Epithelial cell of proximal tubule (primary cell): ENCODE measurements at places on chromosomes 7 and 10. TPM values are rescaled to one million over a fixed set of nuclear protein-coding genes. Genes with fewer than 3 reads are reported as not detected.

DNA sequence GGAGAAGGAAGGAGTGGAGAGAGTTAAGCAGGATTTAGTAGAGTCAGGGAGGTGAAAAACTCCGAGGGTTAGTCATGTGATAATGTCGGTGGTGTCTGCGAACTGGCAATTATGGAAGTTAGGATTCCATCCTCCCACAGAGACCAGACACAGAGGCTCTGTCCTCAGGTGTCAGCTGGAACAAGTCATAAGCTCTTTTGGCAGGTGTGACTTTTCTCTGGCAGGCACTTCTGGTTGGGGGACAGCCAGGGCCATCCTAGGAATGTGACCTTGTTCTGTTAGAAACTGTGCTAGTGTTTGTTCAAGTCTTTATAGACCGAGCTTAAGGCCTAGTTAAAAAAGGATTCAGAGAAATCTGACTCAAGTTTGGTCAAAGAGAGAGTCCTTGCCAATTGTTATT, 371.0 kb downstream of the DPP6 start:
- DNase-seq, result no peak

DNA sequence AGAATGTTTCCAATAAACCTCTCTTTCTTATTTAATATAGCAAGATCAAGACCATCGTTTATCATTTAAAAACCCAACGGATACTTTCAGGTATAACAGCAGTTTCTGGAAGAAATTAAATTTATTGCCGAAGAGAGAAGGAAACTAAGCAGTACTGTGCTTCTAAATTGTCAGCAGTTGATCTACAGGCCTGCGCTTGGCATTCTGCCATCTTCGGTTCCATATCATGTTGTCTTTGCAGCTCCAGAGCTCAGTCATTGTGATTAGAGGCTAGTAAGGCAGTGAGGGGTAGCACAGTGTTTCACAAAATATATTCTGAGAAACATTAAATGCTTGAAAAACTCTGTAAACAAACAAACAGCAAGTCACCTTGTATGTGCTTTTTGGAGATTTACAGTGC, 301.3 kb downstream of the REEP3 start:
- DNase-seq, result no peak

GRCh38 chr10:88100281-88100680, 236.9 kb downstream of the PTEN start:
- DNase-seq, result no peak

GRCh38 chr10:87500646-87501048, 4.0 kb upstream of the MINPP1 start:
- DNase-seq, result no peak

DNA sequence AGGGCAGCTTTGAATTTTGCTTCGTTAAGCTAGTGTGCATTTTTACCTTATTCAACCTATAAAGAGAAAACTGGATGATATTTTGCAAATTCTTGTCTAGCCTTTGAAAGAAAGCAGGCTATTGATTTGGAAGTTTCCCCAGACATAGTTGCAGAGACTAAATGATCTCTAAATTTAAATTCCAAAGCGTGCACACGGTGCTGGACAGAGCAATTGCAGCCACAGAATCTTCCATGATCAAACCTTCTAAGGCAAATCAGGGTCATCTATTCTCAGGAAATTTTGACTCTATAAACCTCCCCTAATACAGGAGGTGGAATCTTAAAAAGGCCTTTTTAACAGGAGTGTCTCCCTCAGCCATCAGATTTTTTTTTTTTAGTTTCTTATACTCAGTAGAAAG, 159.9 kb downstream of the MDFIC start:
- DNase-seq, result no peak

DNA sequence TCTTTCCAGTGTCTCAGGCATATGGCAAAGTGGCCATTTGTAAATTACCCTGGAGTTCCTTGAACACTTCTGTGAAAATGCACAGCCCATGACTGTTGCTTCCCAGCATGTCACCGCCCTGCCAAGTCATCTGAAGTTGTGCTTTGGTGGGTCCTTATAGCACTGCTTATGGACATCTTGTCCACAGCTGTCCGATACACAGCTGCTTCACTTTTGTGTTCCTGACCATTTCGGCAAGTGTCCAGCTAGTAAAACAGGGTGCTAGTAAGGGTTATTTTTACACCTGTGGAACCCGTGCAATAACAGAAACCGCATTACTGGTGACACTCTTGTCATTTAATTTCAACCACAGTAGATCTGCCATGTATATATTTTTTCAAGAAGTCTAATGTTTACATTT, 29.7 kb downstream of the PIP4K2A start:
- no peak for DNase-seq

DNA sequence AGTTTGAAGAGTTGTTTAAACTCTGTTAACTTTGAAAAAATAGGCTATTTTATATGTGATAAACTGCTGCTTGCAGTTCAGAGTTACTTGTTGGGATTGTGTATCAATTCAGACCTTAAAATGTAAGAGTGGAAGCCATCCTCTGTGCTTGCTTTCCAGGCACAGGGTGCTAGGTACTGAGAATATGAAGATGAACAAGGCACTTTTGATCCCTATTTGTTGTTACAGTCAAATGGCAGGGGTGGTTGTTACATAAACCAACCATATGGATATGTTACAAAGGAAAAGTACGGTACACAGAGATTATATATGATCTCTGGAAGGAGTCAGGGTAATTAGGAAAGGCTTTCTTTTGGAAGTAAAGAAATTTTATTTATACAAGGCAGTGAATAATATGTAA, 63.8 kb downstream of the REEP3 start:
- DNase-seq, result no peak

DNA sequence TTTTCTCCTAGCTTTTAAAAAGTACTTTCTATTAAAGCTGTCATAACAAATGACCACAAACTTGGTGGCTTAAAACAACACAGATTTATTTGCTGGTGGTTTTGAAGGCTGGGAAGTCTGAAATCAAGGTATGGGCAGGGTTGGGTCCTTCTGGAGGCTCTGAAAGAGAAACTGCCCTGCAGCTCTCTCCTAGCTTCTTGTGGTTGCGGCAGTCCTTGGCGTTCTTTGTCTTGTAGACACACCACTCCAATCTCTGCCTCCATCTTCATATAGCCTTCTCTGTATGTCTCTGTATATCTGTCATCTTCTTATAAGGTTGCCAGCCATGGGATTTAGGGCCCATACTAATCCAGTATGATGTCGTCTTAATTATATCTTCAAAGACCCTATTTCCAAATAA, 79.4 kb upstream of the PRR15 start:
- no peak for DNase-seq

DNA sequence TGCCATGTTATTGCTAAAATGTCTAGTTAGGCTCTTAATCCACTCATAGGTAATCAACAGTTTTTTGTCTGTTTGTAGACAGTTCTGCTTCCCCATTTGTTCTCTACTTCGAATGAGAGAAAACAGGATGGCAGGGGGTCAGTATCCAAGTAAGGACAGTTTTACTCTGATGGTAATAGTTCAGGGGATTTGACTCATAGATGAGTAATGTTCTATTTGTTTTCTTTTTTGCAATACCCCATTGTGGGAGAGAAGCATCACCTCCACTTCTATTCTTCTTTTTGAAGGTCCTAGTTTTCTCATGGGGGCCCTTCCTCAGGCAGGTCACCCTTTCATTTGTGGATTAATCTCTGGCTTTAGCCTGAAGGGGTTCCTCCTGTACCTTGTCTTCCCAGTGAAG, 13.9 kb downstream of the PCLO start:
- no peak for DNase-seq

DNA sequence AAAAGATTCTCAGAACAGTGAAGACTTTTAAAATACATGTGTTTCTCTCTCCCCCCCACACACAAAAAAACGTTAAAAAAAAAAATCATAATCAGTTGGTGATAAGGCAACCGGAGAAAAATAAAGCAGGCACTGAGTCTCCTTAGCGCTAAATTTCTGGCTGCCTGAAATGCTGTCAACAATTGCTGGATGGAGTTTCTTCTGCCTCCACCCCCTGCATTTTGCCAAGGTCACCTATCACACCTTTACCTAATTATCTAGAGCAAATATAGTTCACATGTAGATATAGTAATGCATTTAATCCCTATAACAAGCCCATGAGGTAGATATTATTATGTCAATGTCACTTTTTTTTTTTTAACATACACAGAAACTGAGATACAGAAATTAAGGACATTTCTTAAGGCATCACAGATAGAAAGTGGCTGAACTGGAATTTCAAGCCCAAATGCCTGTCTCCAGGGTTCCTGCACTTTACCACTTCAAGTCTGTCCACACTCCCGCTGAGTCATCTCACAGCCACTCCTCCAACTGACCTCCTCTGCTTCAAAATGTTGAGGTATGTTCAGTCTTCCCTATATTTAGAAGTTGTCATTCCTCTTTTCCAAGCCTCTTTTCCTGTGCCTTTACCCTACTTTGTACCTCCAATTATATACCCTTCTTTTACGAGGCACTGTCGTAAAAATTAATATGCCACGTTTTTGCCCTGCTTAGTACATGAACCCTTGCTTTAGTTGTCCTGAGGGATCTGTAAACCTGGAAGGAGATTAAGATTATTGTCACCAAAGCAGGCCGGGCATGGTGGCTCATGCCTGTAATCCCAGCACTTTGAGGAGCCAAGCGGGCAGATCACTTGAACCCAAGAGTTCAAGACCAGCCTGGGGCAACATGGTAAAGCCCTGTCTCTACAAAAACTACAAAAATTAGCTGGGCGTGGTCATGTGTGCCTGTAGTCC, 72.8 kb upstream of the MPP7 start:
- no peak for DNase-seq

DNA sequence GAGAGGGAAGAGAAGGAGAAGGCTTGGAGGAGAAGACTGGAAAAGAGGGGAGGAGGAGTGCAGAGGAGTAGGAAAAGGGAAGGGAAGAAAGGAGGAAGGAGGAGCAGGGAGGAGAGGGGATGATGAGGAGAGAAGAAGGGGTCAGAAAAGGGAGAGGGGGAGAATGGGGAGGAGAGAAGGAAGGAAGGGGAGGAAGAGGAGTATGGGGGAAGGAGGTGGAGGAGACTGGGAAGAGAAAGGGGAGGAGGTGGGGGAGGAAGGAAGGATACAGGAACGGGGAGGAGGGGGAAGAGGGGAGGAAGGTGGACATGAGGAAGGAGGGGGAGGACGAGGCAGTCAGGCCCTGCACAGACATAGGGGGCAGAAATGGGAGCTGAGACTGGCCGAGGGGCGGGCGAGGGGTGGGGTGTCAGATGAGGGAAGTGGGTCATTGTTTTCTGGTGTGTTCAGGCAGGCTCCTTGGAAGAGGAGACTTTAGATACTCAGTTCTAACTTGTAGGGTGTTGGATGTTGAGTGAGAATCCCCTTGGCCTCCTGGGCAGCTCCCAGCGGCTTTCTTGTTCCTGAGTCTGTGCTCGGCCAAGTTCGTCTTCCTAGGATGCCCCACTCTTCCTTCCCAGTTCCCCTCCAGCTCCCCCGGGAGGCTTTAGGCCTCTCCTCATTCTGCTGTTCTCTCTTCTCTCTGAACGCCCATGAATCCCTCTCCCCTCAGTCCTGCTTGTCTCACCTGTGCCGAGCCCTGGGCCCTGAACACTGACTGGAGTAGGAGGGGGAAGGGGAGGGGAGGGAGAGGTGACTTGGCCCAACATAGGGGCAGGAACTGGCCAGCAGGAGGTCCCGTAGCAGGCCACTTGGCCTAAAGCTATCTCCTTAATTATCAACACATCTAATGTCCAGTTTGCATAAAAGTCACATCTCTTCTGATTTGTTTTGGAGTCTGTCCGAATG, 12.8 kb upstream of the CRHR2 start:
- DNase-seq, result no peak

DNA sequence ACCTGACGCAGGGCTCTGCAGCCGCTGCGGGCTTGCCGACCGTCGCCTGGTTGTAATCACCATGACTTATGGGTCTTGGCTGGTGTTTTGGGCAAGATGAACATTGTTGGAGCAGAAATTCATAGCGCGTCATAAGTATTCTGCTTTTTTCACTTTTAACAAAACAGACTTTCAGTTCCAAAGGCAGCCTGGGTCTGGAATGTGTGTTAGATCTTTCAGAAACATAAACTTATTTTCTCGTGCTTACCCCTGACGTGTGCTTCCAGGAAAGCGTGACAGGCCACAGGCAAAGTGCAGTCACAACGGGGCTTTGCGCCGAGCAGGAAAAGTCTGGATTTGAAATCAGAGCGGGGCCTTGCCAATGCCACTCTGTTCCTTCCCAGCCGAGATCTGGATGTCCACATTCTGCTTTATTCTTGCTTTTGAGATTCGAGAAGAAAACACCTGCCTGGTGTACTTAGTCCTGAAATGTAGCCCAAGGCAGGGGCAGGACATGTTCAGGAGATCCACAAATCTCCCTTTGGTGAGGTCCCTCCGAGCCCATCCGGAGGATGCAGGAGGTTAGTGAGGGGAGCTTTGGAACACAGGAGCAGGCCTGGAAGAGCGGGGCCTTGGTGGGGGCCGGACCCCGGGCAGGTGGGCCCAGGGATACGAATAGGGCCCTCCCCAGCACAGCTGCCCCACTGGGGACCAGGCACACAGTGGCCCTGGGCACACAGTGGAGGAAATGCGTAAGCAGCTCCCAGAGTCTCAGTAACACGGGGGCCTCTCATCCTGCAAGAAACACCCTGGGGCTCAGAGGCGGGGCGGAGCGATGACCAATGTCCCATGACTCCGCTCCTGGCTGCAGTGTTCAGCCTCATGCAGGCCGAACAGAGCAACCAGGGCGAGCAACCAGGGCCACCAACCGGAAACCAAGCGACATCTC, 49.5 kb upstream of the EBF3 start:
- DNase-seq, result no peak

DNA sequence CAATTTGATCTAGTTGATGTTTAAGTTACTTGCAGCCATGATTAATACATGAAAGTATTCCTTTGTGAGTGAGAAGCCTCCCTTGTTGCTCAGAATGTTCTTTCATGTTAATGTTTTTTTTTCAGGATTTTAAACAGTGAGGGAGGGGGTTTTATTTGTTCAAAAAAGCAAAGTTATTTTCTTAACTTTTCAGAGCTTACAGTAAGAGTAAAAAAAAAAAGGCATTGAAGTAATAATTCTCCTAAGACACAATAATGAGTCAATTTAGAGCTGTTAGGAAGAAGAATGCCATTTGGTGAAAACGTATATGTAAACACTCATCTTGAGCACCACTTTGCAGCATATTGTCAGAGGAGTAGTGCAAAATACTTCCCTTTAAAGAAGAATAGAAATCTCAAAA, 105.8 kb downstream of the SEMA3A start:
- DNase-seq, result no peak

Gene NKX1-2
- total RNA-seq, result not detected in 2 replicates

DNA sequence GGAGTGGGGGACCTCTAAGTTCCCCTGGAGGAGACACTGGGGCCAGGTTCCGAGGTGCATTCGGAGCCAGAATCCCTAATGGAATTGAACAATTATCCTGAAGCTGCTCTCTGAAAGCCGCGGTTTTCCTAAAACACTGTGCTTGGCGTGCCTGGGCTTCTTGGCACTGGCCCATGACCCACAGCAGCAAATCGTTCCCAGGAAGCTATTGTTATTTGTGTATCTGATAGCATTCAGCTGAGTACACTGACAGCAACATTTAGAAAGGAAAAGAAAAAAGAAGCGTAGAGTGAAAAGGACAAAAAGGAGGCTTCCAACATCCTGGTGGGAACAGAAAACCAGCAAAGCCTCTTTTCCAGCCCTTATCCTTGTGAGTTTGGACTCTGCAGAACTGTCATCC, 339.8 kb downstream of the FRMD4A start:
- DNase-seq, result no peak

Gene NPTX2
- total RNA-seq, result 0.07 and 0.40 TPM in 2 replicates

Gene MYL10
- not detected in 2 replicates for total RNA-seq
